ENCODE measurements at places on chromosomes 2 and 18. TPM values are rescaled to one million over a fixed set of nuclear protein-coding genes. Genes with fewer than 3 reads are reported as not detected.

DNA sequence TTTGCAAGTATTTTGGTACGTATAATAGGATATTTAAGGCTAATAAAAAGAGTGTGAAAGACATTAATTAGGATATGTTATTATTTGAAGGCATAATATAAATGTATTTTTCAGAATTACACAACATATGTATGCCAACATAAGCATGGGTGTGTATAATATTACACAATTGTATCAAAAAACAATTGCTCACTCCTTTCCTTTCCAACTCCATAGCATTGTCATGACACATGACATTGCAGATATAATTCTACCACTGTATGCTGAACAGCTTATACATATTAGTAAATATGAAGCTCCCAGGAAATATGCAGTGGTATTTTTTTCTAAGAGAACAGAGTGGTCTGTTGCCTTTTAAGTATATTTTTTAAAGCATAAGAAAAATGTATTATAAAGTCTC lies 593.1 kb downstream of the TMX3 start:
- no peak for DNase-seq
- H3K27ac ChIP-seq: no peak overlapping the region
- H3K4me1 ChIP-seq: no peaks in the 10 kb centered on the region
- H3K27me3 ChIP-seq: no peaks in the 10 kb centered on the region
- H3K4me3 ChIP-seq: no peak overlapping the region
- no peaks in the 10 kb centered on the region for H3K36me3 ChIP-seq

- H3K36me3 ChIP-seq: no peaks in the 10 kb centered on the region
- H3K27me3 ChIP-seq: no peaks in the 10 kb centered on the region
- no peak for DNase-seq
- H3K4me1 ChIP-seq: peaks cover 39% of the 10 kb centered on the region
- H3K4me3 ChIP-seq: no peak overlapping the region
Measured at GRCh38 chr2:217335341-217335966, 475.6 kb upstream of the TNP1 start.

DNA sequence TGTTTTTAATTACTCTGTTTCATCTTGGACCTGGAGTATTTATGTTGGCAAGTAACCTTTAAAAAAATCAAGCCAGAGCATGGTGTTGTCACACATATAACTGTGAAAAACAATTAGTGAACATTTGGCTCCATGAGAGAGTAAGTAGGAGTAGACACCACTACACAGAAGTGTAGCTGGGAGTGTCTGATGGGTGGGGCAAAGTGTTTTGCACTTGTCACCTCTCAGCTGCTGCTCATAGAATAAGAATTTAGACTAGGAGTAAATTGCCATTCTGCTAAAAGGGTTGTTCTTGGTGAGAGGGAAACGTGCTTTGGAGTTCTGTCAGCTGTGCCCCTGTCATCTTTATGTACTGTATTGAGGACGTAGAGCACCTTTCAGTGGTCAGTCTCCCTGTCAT lies 114.5 kb downstream of the TTC27 start:
- H3K27me3 ChIP-seq: no peaks in the 10 kb centered on the region
- no peak overlapping the region for H3K27ac ChIP-seq
- no peak for DNase-seq
- no peak overlapping the region for H3K4me3 ChIP-seq
- peaks cover 6% of the 10 kb centered on the region for H3K36me3 ChIP-seq

DNA sequence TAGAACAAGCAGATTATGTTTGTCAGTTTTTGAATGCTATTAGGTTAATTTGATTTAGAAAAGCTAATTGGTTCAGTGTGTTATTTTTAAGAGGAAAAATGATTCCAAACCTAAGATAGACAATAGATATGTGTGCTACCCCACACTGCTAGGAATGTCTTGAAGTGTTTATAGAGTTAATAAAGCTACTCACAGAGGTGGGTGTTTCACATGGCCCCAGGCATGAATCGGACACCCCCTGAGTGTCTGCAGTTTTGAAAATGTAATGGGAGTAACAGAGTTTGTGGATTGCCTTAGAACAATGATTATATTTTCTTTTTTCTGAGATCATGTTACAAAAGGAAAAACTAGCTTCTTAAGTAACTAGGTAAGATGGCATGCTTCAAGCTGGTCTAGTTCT lies 348.3 kb downstream of the ADCYAP1 start:
- no peak overlapping the region for H3K4me3 ChIP-seq
- no peak overlapping the region for H3K27ac ChIP-seq
- no peak for DNase-seq

DNA sequence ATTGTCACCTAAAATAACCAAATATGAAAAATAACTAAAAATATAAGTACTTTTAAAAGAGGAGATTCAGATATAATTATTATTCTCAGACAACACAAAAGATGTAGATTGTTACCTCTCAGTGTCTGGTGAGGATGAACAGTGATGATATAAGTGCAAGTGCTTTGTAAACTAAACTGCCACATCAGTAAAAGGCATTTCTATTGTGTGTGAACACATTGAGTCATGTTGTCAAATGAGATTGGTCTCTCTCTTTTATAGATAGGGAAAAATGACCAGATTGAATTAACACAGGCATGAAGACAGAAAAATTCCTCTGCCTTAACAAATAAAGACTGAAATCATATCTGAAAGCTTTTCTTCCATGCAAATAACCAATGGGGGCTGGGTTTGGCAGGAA lies 182.4 kb upstream of the TMEFF2 start:
- no peak overlapping the region for H3K4me3 ChIP-seq
- H3K27me3 ChIP-seq: no peaks in the 10 kb centered on the region
- peaks cover 6% of the 10 kb centered on the region for H3K4me1 ChIP-seq
- no peak for DNase-seq

DNA sequence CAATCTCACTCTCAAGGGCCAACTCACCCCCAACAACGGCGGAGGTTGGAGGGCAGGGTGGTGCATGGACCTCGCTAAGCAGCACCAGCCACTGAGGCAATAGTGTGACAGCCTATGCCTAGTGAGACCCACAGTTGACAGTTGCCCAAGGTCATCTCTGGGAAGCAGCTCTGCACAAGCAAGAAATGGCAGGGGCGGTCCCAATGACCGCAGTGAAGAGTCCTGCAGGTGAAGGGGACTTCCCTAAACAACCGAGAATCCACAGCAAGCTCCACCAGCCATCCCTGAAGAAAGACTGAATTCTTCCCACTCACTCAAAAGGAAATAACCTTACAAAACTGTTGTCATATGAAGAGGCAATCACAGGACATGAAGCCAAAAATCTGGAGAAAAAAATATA lies 313.4 kb upstream of the ID2 start:
- no peaks in the 10 kb centered on the region for H3K27me3 ChIP-seq
- H3K4me1 ChIP-seq: peaks cover 15% of the 10 kb centered on the region
- H3K27ac ChIP-seq: no peak overlapping the region
- no peak for DNase-seq
- peaks cover 4% of the 10 kb centered on the region for H3K36me3 ChIP-seq

- no peaks in the 10 kb centered on the region for H3K27me3 ChIP-seq
- no peaks in the 10 kb centered on the region for H3K36me3 ChIP-seq
- no peak for DNase-seq
- H3K4me1 ChIP-seq: no peaks in the 10 kb centered on the region
- H3K27ac ChIP-seq: no peak overlapping the region
- no peak overlapping the region for H3K4me3 ChIP-seq
Measured at GRCh38 chr18:26255695-26256622, 29.7 kb downstream of the TAF4B start.

Gene IKZF2
- 21.9 TPM for total RNA-seq

GRCh38 chr2:20429528-20429927 lies 17.3 kb upstream of the RHOB start:
- H3K4me1 ChIP-seq: peaks cover 8% of the 10 kb centered on the region
- H3K36me3 ChIP-seq: no peaks in the 10 kb centered on the region
- no peak overlapping the region for H3K27ac ChIP-seq
- peaks cover 3% of the 10 kb centered on the region for H3K27me3 ChIP-seq
- no peak for DNase-seq
- H3K4me3 ChIP-seq: no peak overlapping the region

Gene CYBRD1
- 2.5 TPM for total RNA-seq

- DNase-seq: no peak
- peaks cover 10% of the 10 kb centered on the region for H3K4me1 ChIP-seq
- peaks cover 5% of the 10 kb centered on the region for H3K27me3 ChIP-seq
- no peak overlapping the region for H3K27ac ChIP-seq
Measured at GRCh38 chr2:64860276-64860885, 128.8 kb upstream of the SLC1A4 start.

- DNase-seq: no peak
- no peak overlapping the region for H3K4me3 ChIP-seq
- peaks cover 60% of the 10 kb centered on the region for H3K4me1 ChIP-seq
Measured at GRCh38 chr18:75220551-75221355, 10.2 kb downstream of the TSHZ1 start.

GRCh38 chr18:39805218-39805617 lies 2149.8 kb upstream of the PIK3C3 start:
- H3K4me1 ChIP-seq: peaks cover 3% of the 10 kb centered on the region
- no peak for DNase-seq
- no peaks in the 10 kb centered on the region for H3K27me3 ChIP-seq
- H3K4me3 ChIP-seq: no peak overlapping the region

- H3K4me3 ChIP-seq: no peak overlapping the region
- DNase-seq: no peak
- peaks cover 22% of the 10 kb centered on the region for H3K4me1 ChIP-seq
- peaks cover 3% of the 10 kb centered on the region for H3K36me3 ChIP-seq
- H3K27me3 ChIP-seq: no peaks in the 10 kb centered on the region
Measured at GRCh38 chr2:200968162-200968561, 4.7 kb upstream of the ORC2 start.

Gene KIAA2012
- not detected for total RNA-seq

DNA sequence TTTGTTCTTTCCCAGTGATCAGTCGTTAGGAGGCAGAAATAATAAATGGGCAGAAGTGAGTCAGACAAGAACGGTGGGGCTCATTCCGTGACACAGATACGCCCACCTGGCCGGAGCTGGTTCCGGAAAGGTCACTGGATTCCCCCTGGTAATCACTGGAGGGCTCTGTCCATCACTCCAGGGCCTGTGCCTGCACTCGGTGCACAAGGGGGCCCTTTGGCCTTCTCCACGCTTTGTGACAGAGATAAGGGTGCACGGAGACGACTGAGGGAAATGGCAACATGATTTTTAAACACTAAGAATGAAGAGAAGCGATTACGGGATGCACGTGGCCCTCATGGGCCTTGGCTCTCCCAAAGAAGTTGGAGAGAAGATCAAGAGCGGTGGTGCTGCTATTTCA lies 84.4 kb downstream of the PTGR3 start:
- no peaks in the 10 kb centered on the region for H3K4me1 ChIP-seq
- H3K27me3 ChIP-seq: peaks cover 9% of the 10 kb centered on the region
- DNase-seq: no peak
- no peaks in the 10 kb centered on the region for H3K36me3 ChIP-seq
- H3K27ac ChIP-seq: no peak overlapping the region

Gene TNFAIP6
- not detected for total RNA-seq

GRCh38 chr2:30888852-30889409 lies 81.7 kb upstream of the CAPN13 start:
- no peak for DNase-seq
- H3K27me3 ChIP-seq: peaks cover 4% of the 10 kb centered on the region
- H3K4me3 ChIP-seq: no peak overlapping the region
- H3K36me3 ChIP-seq: no peaks in the 10 kb centered on the region
- no peak overlapping the region for H3K27ac ChIP-seq

GRCh38 chr2:188776634-188777033 lies 197.5 kb upstream of the COL3A1 start:
- H3K4me3 ChIP-seq: no peak overlapping the region
- H3K4me1 ChIP-seq: peaks cover 1% of the 10 kb centered on the region
- H3K27ac ChIP-seq: no peak overlapping the region
- H3K36me3 ChIP-seq: no peaks in the 10 kb centered on the region
- H3K27me3 ChIP-seq: no peaks in the 10 kb centered on the region

Gene CAVIN2
- total RNA-seq: 0.11 TPM

Gene TTC39C
- 28.8 TPM for total RNA-seq

- no peaks in the 10 kb centered on the region for H3K27me3 ChIP-seq
- no peak overlapping the region for H3K27ac ChIP-seq
- no peak overlapping the region for H3K4me3 ChIP-seq
- no peak for DNase-seq
- peaks cover 8% of the 10 kb centered on the region for H3K36me3 ChIP-seq
- H3K4me1 ChIP-seq: peaks cover 3% of the 10 kb centered on the region
Measured at GRCh38 chr2:69490486-69490885, 53.3 kb upstream of the NFU1 start.

GRCh38 chr2:138814123-138814898 lies 34.1 kb upstream of the NXPH2 start:
- H3K4me1 ChIP-seq: no peaks in the 10 kb centered on the region
- no peaks in the 10 kb centered on the region for H3K27me3 ChIP-seq
- H3K4me3 ChIP-seq: no peak overlapping the region
- no peak for DNase-seq
- no peaks in the 10 kb centered on the region for H3K36me3 ChIP-seq

GRCh38 chr2:197358931-197359330 lies 48.4 kb upstream of the ANKRD44 start:
- no peak overlapping the region for H3K4me3 ChIP-seq
- no peaks in the 10 kb centered on the region for H3K36me3 ChIP-seq
- H3K27me3 ChIP-seq: no peaks in the 10 kb centered on the region
- no peak overlapping the region for H3K27ac ChIP-seq

DNA sequence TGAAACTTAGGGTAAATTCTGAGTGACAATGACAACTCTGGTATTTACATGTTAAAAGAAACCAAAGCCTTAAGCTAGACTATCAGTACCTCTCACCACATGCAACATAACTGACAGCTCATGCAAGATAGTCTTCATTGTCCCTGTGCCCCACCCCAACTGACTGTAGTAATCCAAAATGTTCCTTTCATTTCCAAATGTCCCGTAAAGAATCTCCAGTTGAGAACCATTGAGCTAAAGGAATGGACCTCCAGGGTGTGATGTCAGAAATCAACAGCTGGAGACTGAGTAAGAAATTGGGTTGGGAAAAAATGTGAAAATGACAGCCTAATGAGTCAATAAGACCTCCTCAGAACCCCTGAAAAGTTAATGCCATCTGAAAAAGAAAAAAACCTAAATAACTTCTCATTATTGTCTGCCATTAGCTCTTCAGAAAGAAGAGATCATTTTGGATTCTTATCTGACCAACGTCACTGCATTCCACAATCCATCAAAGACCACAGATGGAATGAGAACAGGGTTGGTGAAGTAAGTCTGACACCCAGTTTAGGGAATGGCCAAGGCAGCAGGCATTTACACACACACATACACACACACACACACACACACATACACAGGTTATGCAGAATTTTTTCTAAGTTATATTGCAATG lies 51.7 kb upstream of the ACVR2A start:
- H3K36me3 ChIP-seq: no peaks in the 10 kb centered on the region
- H3K27me3 ChIP-seq: peaks cover 5% of the 10 kb centered on the region
- H3K4me3 ChIP-seq: no peak overlapping the region
- H3K4me1 ChIP-seq: peaks cover 12% of the 10 kb centered on the region
- DNase-seq: no peak

- no peak overlapping the region for H3K27ac ChIP-seq
- DNase-seq: no peak
- no peaks in the 10 kb centered on the region for H3K4me1 ChIP-seq
- H3K4me3 ChIP-seq: no peak overlapping the region
Measured at GRCh38 chr2:220148471-220149248, 521.2 kb downstream of the SLC4A3 start.

DNA sequence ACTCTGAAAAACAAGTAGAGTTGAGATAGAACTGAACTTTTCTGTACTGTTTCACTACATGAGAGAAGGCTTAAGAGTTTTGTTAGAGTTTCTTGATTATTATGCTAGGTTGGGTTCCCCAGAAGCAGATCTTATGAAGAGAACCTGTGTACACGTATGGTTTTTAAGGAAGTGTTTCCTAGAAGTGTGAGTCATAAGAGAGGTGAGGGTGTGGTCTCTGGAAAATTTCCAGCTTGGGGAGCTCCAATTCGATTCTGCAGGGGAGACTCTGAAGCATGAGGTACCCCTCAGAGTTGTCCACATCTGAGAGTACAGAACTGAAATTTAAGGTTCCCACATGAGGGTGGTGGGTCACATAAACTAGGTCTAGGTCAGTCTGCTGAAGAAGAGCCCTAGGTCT lies 83.3 kb upstream of the MAP2 start:
- DNase-seq: no peak
- H3K27me3 ChIP-seq: peaks cover 11% of the 10 kb centered on the region
- H3K27ac ChIP-seq: no peak overlapping the region
- no peaks in the 10 kb centered on the region for H3K36me3 ChIP-seq
- no peak overlapping the region for H3K4me3 ChIP-seq

Gene TIA1
- total RNA-seq: 523 TPM
